Osteocyte (in vitro differentiated cells): ENCODE measurements at places on chromosomes 2 and 18.

DNA sequence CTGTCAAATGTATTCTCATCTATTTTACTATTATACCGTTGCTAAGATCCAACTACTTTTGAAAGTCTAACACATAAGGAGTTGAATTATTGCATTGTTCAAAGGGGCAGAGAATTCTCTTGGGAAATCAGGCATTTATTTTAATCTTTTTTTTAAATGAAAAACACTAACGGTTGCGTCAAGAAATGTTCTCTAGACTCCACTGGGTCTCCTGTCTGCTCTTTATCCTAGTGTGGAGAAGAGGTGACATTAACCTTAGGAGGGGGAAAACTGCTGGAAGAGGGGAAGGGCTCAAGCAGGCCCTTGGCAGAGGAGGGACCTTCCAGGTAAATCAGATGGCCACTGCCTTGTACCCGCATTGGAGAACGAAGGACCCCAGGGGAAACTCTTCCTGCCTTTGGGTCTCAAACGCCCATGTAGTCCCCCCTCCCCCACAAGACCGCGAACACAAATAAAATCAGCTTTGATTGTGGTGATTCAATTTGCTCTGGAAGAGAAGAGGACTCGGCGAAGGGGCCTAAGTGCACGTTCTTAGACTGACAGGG, 1.1 kb upstream of the APCDD1 start:
- DNase-seq: no peak
- no peaks in the 10 kb centered on the region for H3K36me3 ChIP-seq
- H3K27ac ChIP-seq: no peak overlapping the region
- H3K4me1 ChIP-seq: peaks cover 11% of the 10 kb centered on the region
- H3K27me3 ChIP-seq: peaks cover 41% of the 10 kb centered on the region

DNA sequence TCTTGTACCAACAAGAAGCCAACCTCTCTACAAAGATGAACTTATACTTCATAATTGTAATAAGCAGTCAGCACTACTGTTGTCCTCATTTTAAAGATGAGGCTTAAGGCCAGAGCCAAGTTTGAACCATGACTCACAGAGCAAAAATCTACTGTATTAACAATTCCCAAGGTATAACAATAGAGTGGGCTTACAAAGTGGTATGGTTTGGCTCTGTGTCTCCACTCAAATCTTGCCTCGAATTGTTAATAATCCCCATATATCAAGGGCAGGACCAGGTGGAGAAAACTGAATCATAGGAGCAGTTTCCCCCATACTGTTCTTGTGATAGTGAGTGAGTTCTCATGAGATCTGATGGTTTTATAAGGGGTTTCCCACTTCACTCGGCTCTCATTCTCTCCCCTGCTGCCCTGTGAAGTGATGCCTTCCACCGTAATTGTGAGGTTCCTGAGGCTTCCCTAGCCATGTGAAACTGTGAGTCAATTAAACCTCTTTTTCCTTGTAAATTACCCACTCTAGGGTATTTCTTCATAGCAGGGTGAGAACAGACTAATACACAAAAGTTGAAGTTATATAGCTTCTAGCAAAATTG, 19.5 kb downstream of the MRPL44 start:
- no peak for DNase-seq
- peaks cover 7% of the 10 kb centered on the region for H3K4me1 ChIP-seq
- H3K27ac ChIP-seq: no peak overlapping the region
- peaks cover 2% of the 10 kb centered on the region for H3K36me3 ChIP-seq

- H3K4me3 ChIP-seq: no peak overlapping the region
- DNase-seq: no peak
- peak overlapping the region; percentile 93 for H3K27ac ChIP-seq
- no peaks in the 10 kb centered on the region for H3K36me3 ChIP-seq
- no peaks in the 10 kb centered on the region for H3K27me3 ChIP-seq
These were observed 230.4 kb downstream of the MREG start for GRCh38 chr2:215782965-215783364.

DNA sequence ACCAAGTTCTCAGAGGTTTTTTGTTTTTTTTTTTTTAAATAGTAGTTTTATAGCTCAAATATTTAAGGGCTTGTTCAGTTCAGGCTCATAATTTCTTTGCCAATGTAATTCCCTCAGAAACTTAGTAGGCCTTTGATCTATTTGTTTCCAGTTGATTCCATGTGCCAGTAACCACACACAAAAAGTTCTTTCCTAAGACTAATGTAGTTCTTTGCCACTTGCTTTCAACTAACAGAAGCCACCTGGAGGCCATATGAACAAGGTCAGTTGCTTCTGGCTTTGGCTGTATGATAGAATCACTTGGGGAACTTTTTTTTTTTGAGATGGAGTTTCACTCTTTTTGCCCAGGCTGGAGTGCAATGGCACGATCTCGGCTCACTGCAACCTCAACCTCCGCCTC, 100.7 kb downstream of the DTNB start:
- H3K27ac ChIP-seq: no peak overlapping the region
- no peaks in the 10 kb centered on the region for H3K27me3 ChIP-seq
- H3K36me3 ChIP-seq: peaks cover 10% of the 10 kb centered on the region
- no peak overlapping the region for H3K4me3 ChIP-seq
- DNase-seq: no peak

GRCh38 chr2:172693037-172693436, 42.6 kb upstream of the RAPGEF4 start:
- peak; percentile 85 for DNase-seq
- H3K4me3 ChIP-seq: no peak overlapping the region
- H3K36me3 ChIP-seq: no peaks in the 10 kb centered on the region
- no peaks in the 10 kb centered on the region for H3K27me3 ChIP-seq

DNA sequence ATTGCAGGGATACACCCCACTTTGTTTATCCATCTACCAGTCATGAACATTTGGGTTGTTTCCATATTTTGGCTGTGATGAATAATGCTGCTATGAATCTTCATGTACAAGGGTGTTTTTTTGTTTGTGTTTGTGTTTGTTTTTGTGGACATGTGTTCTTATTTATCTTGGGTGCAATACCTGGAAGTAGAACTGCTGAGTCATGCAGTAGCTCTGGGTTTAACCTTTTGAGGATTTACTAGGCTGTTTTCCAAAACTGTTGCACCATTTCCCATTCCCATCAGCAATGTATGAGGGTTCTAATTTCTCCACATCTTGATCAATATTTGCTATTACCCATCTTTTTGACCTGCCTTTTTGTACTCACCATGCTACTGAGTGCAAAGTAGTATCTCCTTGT, 140.0 kb upstream of the CYP1B1 start:
- H3K27me3 ChIP-seq: peaks cover 7% of the 10 kb centered on the region
- H3K4me1 ChIP-seq: peaks cover 20% of the 10 kb centered on the region
- no peak for DNase-seq

DNA sequence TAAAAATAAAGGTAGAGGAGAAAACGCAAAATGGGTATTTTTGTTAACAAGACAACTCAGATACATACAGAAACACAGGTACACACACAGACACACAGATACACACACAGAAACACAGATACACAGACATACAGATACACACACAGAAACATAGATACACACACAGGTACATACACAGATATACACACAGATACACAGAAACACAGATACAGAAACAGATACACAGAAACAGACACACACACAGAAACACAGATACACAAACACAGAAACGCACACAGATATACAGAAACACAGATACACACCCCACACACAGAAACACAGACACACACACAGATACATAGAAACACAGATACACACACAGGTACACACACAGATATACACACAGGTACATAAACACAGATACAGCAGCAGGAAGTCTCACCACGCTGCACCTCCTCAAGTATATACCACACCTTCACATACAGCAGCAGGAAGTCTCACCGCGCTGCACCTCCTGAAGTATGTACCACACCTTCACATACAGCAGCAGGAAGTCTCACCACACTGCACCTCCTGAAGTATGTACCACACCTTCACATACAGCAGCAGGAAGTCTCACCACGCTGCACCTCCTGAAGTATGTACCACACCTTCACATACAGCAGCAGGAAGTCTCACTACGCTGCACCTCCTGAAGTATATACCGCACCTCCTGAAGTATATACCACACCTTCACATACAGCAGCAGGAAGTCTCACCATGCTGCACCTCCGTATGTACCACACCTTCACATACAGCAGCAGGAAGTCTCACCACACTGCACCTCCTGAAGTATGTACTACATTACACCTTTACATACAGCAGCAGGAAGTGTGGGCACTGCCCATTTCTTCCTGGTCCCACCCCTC, 250.5 kb downstream of the HDAC4 start:
- H3K27me3 ChIP-seq: no peaks in the 10 kb centered on the region
- no peak overlapping the region for H3K27ac ChIP-seq
- no peaks in the 10 kb centered on the region for H3K4me1 ChIP-seq
- H3K36me3 ChIP-seq: peaks cover 13% of the 10 kb centered on the region
- DNase-seq: no peak
- no peak overlapping the region for H3K4me3 ChIP-seq

DNA sequence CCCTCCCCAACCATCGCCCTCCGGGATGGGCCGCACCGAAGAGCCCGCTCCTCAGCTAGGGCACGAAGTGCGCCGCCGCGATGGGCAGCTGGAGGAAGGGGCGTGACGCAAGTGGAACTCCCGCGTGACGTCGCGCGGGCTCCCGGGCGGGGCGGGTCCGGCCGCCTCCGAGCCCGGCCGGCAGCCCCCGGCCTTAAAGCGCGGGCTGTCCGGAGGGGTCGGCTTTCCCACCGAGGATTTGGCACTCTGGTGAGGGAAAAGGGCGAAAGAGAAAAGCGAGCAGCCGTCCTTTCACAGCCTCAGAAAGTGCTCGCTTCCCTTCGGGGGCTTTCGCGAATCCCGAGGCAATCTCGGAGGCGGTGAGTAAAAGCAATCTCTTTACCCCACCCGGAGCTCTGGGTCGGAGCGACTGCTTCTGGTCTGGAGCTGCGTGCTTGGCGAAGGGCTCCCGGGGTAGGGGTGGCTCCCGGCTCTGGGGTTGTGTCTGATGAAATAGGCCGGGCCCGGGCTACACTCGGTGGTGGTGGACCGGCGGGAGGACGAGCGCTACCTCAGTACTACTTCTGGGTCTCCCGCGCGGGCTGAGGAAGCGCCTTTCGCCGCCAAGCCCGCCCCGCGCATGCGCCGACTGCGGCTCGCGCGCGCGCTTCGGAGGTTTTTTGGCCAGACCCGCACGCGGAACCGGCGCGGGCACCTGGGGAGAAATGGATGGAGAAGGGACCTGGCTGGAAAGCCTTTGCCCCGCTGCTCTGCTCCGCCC, at the start of gene RBBP8:
Gene RBBP8 (plus strand): TSS at position 123 of the 760 bp plus-strand sequence. CDS start 3,524 bp downstream, outside the sequence.
- H3K4me3 ChIP-seq: peak within 1 kb of the TSS; percentile 84
- peak; percentile 95 for DNase-seq
- H3K27me3 ChIP-seq: no peaks in the 10 kb centered on the region
- H3K4me1 ChIP-seq: peaks cover 14% of the 10 kb centered on the region
- H3K36me3 ChIP-seq: peaks cover 3% of the 10 kb centered on the region
- peak within 1 kb of the TSS; percentile 92 for H3K27ac ChIP-seq

GRCh38 chr2:10357193-10358169, 54.8 kb downstream of the HPCAL1 start:
- H3K4me1 ChIP-seq: peaks cover 4% of the 10 kb centered on the region
- H3K4me3 ChIP-seq: no peak overlapping the region
- H3K27me3 ChIP-seq: no peaks in the 10 kb centered on the region
- no peak for DNase-seq

DNA sequence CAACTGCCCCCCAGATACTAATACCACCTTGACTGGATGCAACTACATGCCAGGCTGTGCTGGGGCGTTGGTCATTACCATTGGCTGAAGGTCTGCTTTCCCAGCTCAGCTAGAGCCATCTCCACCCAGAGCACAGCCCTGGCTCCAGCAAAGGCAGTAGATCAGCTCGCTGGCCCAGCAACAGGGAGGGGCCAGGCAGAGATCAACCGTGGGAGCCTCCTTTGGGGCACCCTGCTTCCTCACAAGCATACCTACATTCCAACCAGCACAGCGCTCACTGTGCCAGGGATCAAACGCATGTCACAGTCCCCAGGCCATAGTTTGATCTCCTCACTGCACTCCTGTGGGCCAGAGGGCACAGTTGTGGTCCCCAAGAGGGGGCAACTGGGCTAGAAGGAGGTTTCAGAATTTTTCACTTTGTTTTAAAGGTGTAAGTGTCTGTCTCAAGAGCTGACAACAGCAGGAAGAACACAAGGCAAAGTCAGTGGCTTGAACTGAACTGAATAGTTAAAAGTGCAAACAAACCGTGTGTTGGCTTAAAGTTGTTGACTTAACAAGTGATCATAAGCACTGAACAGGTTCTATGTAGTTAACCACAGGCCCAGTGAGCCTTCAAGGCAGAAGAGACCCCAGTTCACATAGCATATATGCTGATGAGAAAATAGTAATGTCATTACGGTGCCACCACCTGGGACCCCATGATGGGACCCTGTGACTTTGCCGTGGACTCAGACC, 70.1 kb upstream of the BZW1 start:
- no peak for DNase-seq
- no peaks in the 10 kb centered on the region for H3K36me3 ChIP-seq
- peak overlapping the region; percentile 60 for H3K27ac ChIP-seq
- H3K4me3 ChIP-seq: no peak overlapping the region

DNA sequence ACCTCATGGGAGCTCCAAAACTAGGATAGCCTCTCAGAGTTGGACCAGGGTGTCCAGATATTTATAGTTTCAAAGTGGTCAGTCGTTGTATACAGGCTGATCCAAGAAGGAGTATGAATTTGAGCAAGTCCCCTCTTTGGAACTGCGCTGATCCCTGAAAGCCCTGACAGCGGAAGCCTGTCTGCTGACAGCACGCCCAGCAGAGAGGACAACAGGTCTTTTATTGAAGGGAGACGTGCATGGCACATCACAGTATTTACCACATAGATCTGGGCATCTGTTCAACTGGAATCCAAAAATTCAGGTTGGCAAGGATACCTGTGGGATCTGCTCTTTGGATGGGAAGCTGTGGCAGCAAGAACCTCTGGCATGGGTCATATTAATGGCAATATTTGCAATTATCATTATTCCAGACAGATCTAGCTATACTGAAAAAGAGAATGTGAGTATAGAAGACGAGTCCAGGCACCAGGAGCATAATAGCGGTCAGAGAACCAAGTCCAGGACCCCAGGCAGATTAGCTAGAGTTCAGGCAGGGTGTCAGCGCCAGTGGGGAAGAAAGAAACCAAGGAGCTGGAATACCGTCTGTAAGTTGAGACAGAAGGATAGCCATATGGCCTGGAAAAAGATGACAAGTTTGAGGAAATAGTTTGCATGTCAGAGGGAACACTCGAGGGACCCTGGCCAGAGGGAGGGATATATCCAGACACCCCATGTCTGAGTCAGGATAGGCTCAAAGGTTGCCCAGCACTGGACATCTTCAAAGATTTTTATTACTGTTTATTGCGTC, 260.4 kb upstream of the FANCL start:
- no peaks in the 10 kb centered on the region for H3K4me1 ChIP-seq
- H3K36me3 ChIP-seq: no peaks in the 10 kb centered on the region
- peaks cover 19% of the 10 kb centered on the region for H3K27me3 ChIP-seq
- H3K4me3 ChIP-seq: no peak overlapping the region
- no peak for DNase-seq
- H3K27ac ChIP-seq: no peak overlapping the region
